ENCODE measurements at places on chromosomes 1 and 21. TPM values are rescaled to one million over a fixed set of nuclear protein-coding genes. Genes with fewer than 3 reads are reported as not detected.

DMBX1 gene
- total RNA-seq: not detected

CATSPERE gene
- 0.94 TPM for total RNA-seq

CALML6 gene
- total RNA-seq: not detected

PLCH2 gene
- total RNA-seq: 4.7 TPM

RSRP1 gene
- total RNA-seq: 292 TPM

HAO2 gene
- not detected for total RNA-seq

IGSF3 gene
- total RNA-seq: 0.21 TPM

PPIAL4G gene
- total RNA-seq: 0.21 TPM

TXNDC12 gene
- total RNA-seq: 24.7 TPM

DMRTA2 gene
- total RNA-seq: under 0.01 TPM

OR10J1 gene
- total RNA-seq: not detected

TRIM63 gene
- total RNA-seq: not detected

CD1B gene
- total RNA-seq: 0.52 TPM

ETV3L gene
- total RNA-seq: 0.10 TPM

LAMTOR5 gene
- total RNA-seq: 39.4 TPM

SHCBP1L gene
- total RNA-seq: not detected

KCNQ4 gene
- total RNA-seq: under 0.01 TPM

ACTL8 gene
- total RNA-seq: not detected

PTPN14 gene
- under 0.01 TPM for total RNA-seq

NEXN gene
- total RNA-seq: 1.4 TPM

KRTAP21-2 gene
- not detected for total RNA-seq

MYBPH gene
- total RNA-seq: not detected

YBEY gene
- total RNA-seq: 19.7 TPM
